D721Med (cell line): ENCODE measurements at places on chromosomes 12 and 14.

DNA sequence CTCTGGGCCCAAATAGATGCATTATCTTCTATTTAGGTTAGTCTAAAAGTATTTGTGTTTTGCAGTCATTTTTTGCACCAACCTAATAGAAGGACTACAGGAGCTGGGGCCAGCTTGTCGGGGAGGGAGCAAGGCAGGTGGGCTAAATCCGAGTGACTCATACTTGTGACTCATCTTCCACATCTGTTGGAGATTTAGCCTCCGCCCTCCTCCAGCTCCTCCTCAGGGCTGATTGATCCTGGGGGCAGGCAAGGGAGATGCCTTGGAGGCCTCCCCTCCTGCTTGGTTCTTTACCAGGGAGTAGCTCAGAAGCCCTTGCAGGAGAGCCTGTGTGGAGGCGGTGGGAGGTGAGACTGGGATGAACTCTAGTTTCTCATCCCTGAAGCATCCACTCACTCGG lies 27.9 kb downstream of the RHOF start:
- DNase-seq, result peak; percentile 74

DNA sequence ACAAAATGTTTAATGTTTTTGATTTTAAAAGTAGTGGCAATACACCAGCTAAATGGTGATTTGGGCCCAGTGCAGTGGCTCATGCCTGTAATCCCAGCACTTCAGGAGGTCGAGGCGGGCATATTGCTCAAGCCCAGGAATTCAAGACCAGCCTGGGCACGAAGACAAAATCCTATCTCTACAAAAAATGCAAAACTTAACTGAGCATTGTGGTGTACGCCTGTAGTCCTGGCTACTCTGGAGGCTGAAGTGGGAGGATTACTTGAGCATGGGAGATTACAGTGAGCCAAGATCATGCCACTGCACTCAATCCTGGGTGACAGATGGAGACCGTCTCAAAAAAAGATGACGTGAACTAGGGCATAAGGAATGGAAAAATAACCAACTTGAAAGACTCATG lies 4.7 kb downstream of the RPL36AL start:
- DNase-seq, result no peak

DNA sequence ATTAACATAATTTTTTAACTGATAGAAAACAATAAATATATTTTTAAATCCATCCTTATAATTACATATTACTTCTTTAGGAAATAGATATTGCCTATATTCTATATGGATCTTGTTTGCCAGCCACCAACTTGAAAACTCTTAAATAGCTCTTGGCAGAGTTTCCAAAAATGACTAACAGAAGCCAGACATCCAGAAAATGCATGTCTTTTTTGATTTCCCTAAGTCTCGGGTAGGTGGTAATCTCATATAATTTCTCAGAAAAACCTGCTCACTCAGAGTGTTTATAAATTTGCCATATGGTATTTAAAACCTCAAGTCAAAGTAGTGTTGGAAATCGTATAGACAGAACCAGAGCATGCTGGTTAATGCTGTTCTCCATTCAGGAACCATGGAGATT lies 360.4 kb upstream of the FOXG1 start:
- no peak for DNase-seq

DNA sequence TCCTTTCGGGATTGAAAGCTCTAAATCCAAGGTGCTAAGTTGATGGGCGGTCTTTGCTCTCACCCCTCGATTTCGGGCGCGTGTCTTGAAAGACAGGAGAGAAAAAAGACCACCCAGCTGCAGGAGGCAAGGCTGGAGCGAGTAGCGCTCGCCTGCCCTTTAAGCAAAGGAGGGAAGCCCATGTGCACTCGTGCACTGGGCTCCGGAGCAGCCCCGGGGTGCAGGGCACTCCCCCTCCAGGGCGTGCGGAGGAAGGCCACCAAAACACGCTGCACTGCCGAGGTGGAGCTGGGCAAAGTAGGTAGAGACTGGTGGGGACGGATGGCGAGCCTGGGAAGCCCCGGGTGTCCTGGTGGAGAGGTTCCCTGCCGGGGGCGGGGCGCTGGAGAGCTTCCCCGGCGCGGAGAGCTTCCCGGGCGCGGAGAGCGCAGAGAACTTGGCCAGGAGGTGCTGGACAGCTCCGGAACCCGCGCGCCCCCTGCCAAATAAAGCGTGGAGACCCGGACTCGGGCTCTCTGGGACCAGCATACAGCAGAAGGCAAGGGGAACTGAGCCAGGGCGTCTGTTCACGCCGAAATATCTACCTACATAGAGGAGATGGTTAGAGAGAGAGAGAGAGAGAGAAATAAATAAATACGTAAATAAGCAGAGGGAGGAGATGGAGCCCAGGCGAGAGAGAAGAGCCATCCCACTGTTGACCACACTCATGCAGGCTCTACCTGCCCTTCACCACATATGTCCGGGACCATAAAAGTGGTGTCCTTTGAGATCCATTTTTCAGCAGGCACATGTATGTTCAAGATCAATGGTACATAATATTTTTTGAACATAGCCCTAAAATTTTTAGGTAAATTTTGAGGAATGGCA lies 662 bp upstream of the NELL2 start:
- DNase-seq, result no peak

- no peak for DNase-seq
Observed at GRCh38 chr12:130990034-130990433, 36.3 kb downstream of the ADGRD1 start.

DNA sequence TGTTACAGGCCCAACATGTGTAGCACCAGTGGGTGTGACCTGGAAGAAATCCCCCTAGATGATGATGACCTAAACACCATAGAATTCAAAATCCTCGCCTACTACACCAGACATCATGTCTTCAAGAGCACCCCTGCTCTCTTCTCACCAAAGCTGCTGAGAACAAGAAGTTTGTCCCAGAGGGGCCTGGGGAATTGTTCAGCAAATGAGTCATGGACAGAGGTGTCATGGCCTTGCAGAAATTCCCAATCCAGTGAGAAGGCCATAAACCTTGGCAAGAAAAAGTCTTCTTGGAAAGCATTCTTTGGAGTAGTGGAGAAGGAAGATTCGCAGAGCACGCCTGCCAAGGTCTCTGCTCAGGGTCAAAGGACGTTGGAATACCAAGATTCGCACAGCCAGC lies 8.6 kb downstream of the BCL2L14 start:
- no peak for DNase-seq

DNA sequence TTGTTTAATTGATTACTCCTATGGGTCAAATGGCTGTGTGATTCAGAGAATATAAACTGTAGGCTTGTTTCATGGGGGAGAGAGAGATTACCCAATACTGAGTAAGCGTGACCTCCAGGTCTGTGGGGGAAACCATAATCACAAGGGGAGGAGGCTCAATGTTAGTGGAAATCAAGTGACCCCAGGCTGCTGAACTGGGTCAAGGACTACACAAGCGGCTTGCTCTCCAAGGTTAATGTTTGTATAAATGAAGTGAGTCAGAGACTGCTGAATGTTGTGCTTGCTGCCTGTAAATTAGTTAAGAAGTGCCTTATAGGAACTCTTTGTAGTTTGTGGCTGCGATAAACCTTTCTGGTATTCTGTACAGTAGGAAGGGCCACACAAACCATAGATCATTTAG lies 479.7 kb downstream of the AACS start:
- no peak for DNase-seq

- no peak for DNase-seq
Observed at GRCh38 chr12:21456291-21456780, 18.9 kb downstream of the PYROXD1 start.

DNA sequence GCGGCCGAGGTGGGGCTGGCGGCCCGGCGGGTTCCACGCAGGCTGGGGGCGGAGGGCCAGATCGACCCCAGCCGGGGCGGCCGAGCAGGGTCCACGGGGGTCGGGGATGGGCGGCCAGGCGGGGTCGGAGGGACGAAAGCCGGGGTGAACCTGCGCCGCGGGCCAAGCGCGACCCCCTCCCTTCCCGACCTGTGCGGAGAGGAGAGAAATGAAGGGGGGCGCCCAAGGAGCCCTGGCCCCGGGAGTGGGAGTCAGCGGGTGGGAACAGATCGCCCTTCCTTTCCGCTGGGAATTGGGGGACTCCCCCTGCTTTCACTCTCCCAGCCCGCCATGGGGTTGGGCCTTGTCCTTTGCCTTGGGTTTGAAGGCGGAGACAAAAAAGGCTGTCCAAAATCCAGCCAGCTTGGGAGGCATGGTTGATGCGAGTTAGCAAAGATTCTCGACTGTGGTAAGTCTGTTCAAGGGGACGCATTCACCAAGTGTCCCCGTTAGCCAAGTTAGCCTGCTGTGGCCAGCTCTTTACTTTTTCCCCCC lies 559 bp upstream of the CKAP4 start:
- no peak for DNase-seq
